ENCODE measurements at places on chromosomes 1 and 21.

DNA sequence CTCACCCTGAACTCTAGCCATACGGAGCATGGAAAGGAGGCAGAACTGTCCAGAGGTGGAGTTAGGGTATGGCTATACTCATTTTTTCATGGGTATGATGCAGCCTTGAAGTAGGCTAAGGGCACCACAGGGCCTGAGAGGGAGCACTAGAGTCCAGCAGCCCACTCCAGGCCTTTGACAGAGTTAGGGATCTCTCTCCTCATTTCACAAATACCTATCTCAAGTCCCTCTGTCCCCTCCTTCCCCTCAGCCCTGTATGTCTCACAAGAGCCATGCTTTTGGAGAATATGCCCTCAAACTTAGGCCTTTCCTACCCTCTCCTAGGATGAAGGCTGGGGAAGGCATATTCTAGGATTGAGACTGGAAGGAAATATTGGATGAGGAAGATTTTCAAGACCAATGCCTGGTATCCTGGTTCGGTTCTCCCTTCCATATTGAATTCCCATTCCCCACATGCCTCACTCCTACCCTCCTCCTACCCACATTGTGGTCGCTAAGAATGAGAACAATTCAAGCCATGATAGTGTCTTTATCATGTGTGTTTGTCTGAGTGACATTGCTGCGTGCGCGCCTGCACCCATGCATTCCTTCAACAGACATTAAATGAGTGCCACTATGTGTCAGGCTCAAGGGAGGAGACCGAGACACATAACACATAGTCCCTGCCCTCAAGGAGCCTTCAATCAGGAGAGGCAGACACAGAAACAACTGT is 2.6 kb upstream of the NECTIN4 start:
- DNase-seq: no peak

GRCh38 chr21:40179166-40179565 is 311.9 kb downstream of the PCP4 start:
- DNase-seq: no peak

- no peak for DNase-seq
These were observed 238.3 kb downstream of the HLX start for GRCh38 chr1:221117548-221117951.

- DNase-seq: no peak
These were observed 16.3 kb upstream of the TSPAN1 start for GRCh38 chr1:46158312-46159281.

DNA sequence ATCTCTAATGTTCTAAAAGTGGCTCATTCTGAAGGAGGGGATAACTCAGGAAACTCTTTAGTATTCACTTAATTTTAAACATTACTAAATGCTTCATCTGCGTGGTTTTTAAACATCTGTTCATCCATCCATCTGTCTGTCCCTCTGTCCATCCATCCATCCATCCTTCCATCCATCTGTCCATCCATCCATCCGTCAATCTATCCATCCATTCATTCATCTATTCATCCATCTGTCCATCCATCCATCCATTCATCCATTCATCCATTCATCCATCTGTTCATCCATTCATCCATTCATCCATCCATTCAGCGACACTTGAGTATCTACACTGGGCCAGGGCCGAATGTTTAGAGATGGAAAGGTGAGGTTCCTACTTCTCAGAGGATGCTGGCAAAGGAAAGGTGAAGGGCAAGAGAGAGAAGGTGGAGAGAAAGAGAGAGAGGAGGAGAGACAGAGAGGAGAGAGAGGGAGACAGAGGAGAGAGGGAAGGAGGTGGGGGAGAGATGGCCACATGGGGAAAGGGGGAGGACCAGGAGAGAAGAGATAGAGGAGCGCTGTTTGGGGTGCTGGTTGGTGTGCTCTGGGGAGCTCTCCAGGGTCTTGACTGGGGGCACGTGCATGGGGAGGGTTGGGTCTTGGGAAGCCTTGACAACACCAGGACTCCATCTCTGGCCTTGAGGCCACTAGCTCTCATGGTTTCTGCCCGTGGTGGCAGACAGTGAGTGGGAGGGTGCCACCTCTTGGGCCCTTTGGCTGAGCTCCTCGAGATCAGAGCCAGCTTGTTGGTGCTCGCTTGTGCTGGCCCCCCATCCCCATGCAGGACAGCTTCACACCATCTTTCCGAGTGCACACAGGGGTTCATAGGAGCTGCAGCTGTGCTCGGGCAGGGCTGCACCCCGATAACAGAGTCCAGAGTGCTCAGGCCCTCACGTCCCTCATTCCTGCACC is 45.6 kb downstream of the ABCG1 start:
- DNase-seq: no peak

GRCh38 chr1:228747301-228747935 is 12.1 kb downstream of the RHOU start:
- DNase-seq: no peak

DNA sequence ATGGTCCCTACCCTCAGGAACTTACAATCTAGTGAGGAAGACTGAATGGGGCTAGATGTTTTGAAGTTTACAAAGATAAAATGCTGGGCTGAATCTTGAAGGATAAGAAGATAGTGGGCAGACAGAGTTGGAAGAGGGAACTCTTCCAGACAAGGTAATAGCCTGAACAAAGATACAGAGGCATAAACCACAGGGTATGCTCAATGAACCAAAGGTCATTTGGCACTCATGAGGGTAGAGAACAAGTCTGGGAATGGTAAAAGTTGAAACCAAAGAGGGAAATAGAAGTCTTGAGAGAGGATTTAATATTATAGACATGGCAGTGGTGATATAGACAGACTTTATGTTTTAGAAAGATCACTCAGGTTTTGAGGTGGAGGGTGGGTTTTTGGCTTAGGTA is 48.1 kb upstream of the ZSWIM5 start:
- no peak for DNase-seq

- DNase-seq: no peak
These were observed 50.1 kb downstream of the MRPL39 start for GRCh38 chr21:25557180-25557579.

- DNase-seq: no peak
These were observed 81.6 kb upstream of the ACTL8 start for GRCh38 chr1:17673329-17674072.

DNA sequence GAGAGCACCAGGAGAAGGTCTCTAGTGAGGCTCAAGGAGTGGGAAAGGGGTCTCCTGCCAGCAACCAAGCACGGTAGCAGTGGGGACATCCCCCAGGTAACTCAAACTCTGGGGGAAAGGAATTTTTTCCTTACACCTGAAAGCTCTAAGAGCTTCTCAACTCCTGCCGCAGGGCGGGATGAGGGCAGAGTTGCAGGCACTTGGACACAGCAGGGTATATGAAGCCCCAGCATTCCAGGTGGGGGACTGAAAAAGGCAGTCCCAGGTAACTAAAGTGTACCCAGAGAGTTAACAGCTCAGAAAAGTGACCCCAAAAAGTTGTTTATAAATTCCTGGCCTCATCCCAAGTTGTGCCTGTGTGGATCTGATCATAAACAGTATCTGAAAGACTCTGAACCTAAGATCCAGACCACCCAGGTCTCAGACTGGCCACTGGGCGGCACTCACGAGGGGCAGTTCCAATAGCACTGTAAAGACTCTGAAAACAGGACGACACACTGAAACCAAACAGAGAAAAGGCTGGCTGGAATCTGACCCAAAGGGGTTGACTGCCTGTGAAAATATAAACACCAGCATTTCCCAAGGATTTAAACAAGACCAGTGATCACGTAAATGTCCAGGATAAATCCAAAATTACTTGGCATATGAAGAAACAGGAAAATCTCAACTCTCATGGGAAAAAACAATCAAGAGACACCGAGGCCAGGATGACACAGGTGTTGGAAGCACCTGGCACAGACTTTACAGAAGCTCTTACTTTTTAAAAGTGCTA is 47.5 kb downstream of the HSF2BP start:
- no peak for DNase-seq

DNA sequence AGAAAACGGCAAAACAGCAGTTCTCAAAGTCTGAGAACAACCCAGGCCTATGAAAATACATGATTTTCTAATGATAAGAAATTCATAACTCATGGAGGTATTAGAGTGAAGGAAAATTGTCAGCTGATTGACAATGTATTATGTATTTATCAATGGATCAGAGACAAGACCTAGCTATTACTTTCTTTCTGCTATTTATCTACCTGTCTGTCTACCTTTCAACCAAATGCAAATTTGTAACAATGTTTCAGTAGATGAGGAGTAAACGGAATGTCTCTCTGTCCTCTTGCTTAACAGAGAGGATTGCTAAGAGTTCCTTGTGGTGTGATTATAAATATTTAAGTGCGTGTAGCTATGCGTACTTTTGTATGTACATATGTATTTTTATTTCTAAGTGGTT is 568.7 kb upstream of the RGS18 start:
- no peak for DNase-seq

DNA sequence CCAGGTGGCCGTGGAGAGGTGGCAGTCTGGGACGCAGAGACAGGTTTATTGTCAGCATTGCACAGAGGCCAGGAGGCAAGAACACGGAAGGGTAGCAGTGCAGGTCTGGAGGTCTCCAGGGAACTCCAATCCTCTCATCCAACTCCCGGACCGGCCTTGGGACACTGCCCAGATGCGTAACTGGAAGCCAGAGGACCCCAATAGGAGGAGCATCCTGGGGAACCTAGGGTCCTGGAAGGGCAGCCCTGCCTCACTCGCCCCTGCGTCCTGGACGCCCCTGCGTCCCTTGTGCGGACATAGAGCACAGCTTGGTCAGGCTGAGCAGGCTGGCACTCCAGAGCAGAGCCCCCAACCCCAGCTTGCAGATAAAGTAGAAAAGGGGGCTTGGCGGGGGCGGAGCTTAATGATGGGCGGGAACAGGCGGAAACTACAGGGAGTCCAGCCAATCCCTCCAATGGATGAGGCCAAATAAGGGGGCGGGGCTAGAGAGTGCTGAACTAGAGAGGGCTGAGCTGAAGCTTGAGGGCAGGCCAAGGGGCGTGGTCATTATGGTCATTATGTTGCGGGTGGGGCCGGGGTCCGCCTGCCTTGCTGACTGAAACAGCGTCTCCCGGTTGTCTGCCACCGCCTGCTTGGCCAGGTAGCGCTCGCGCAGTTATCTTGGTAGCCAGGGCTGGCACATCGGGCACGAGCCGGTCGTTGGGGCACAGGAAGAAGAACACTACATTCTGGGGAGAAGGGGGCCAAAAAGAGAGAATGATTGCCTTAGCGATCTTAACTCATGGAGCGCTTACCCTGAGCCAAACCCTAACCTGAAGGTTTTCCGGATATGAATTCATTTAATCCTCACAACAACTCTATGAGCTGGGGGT is 3.7 kb upstream of the ARHGEF19 start:
- no peak for DNase-seq

DNA sequence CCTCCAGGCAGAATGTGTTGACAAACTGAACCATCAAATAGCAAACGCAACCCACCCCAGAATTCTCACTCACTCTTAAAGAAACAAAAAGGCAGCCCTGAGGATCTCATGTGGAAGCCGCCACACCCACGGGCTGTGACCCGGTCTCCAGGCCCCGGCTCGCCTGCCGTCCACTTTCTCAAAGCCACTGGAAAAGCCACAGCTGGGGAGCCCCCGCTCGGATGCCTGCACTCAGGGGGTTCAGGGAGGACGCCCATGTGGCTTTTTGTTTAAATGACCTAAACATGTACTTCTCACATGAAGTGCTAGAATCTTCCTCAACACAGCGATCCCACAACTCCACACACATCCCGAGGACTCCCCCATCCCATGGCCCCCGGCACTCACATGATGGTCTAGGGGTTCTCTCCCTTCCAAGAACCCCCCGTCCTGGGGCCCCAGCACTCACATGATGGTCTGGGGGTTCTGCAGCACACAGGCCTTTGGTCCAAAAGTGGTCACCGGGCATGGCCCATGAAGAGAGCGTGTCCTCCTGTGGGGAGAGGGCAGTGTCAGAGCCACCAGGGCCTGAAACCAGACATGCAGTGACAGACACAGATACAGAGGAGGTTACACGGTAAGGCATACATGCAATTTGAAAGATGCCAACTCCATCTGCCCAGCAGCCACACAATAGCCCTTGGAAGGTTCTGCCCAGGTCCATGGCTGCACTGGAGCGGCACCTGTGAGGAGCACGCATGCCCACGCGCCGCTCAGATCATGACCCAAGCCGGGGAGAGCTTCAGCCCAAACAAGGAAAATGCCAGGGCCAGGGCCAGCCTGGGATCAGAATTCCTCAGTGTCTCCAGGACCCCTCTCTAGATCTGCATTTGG is 16.5 kb downstream of the NADK start:
- no peak for DNase-seq

- no peak for DNase-seq
These were observed 339 bp upstream of the RNPC3 start for GRCh38 chr1:103525114-103525606.

- DNase-seq: no peak
These were observed 10.5 kb upstream of the LELP1 start for GRCh38 chr1:153192697-153193096.

GRCh38 chr1:206766251-206766856 is 4.2 kb upstream of the IL19 start:
- peak; percentile 38 for DNase-seq

GRCh38 chr1:78165816-78166215 is 120.0 kb downstream of the GIPC2 start:
- DNase-seq: no peak

- DNase-seq: no peak
These were observed 166.2 kb downstream of the ASTN1 start for GRCh38 chr1:176998183-176998795.

DNA sequence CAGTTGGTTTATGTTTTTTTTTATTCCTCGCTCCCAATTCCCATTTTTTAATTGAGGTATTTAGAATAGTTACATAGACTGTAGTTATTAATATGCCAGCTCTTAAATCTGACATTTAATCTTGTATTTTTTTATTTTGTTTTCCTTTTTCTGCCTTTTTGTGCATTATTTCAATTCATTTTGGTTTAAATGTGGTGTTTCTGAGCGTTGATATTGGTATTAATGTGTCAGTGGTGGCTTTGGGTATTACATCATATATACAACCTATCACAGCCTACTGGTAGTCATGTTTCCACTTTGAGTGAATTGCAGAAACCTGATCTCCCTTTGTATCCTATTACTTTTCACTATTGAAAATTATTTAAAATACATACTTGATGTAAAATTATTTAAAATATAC is 1027.3 kb downstream of the KCNT2 start:
- DNase-seq: no peak

GRCh38 chr1:65084066-65084465 is 63.9 kb upstream of the AK4 start:
- no peak for DNase-seq

GRCh38 chr1:59446257-59446901 is 149.5 kb downstream of the FGGY start:
- no peak for DNase-seq

GRCh38 chr1:52603630-52604029 is 1.5 kb downstream of the GPX7 start:
- no peak for DNase-seq

- DNase-seq: no peak
These were observed 122.7 kb downstream of the UCHL5 start for GRCh38 chr1:192936313-192937018.
